ENCODE measurements at places on chromosomes 11 and 22.

GRCh38 chr11:23569547-23569946 lies 709.3 kb upstream of the CCDC179 start:
- DNase-seq = no peak

- no peak for DNase-seq
These were observed 35.2 kb downstream of the LRRC10B start for GRCh38 chr11:61543606-61544306.

DNA sequence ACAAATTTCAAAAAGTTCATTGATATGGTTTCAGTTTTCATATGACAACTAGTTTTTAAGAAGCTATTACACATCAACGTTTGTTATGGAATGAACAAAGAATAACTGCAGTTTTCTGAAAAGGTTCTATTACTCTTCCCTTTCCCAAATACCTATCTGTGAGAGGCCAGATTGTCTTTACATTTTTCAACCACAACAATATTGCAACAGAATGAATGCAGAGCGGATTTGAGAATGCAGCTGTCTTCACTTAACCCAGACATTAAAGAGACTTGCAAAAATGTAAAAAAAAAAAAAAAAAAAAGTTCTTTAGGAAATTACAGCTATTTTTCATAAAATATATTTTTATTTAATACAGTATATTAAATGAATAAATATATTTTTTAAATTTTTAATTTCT lies 250.8 kb downstream of the DDX10 start:
- DNase-seq = no peak

DNA sequence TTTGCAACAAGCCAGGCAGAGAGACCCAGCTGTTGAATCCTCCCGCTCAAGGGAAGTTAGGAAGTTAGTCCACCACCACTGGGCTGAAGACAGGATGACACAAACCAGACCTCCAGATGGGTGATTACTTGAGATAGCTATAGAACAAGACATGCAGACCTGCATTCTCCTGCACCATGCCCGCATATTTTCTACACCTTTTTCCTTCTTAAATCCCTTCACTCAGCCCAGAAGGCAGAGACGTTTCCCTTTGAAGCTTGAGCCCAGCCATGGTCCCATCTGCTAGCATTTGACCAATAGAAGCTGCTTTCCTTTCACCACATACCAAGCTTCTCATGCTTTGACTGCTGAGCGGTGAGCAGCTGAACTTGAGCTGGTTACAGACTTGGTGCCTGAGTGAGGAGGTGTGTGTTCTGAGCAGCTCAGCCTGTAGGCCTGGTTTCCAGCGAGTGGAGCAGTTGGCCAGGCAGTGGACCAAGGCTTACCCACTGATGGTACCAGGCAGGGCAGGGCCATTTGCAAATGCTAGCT lies 29.2 kb upstream of the CBX6 start:
- no peak for DNase-seq

GRCh38 chr11:83364500-83365045 lies 78.4 kb upstream of the CCDC90B start:
- DNase-seq = no peak

GRCh38 chr22:23036684-23037428 lies 33.5 kb upstream of the GNAZ start:
- DNase-seq = peak; percentile 81

- DNase-seq = no peak
These were observed 12.8 kb downstream of the DKK3 start for GRCh38 chr11:11995601-11996000.
